ENCODE measurements at places on chromosomes 7 and 10. TPM values are rescaled to one million over a fixed set of nuclear protein-coding genes. Genes with fewer than 3 reads are reported as not detected.

DNA sequence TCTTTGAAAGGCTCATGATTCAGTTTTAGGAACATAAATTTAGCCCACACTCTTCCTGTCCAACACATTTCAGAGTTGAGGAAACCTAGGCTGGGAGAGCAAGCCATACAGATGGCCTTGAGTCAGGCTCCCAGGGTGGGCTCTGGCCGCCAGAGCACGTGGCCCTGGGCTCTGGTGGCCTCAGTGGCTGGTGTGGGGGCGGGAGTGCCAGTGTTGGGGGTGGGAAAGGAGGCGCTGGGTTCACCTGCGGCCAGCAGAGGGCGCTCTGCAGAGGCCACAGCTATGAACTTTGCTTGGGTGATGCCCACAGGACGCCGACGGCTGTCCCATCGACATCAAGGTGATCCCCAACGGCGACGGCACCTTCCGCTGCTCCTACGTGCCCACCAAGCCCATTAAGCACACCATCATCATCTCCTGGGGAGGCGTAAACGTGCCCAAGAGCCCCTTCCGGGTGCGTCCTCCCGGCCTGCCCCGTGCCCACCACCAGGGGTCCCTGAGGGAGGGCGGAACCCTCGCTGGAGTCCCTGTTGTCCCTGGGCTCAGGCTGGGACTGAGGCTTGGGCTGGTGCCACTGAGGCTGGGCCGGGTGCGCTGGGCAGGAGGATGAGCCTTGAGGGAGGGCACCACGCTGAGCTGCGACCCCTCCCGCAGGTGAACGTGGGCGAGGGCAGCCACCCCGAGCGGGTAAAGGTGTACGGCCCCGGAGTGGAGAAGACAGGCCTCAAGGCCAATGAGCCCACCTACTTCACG lies 11.9 kb downstream of the FLNC start:
- no peaks in the 10 kb centered on the region for H3K36me3 ChIP-seq
- H3K27ac ChIP-seq: no peak overlapping the region
- H3K4me3 ChIP-seq: no peak overlapping the region
- no peak for DNase-seq

DNA sequence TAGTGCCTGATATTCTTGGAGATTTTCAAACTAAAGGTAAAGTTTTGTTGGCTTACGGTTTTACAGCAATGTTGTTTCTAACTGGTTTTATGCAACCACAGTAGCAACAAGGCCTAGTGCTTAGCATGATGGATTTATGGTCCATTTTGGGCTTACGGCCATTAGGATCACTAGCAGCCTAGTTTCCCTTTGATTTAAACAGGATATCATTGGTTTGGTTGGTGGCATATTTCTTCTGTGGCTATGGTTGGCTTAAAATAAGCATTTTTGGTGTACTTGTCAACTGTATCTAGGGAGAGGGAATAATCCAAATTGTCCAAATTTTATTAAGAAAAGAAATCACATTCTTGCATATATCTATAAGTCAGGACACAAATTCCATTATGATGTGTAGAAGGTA lies 194.0 kb downstream of the HDAC9 start:
- H3K27me3 ChIP-seq: no peaks in the 10 kb centered on the region
- no peak overlapping the region for H3K4me3 ChIP-seq
- no peak for DNase-seq
- H3K36me3 ChIP-seq: no peaks in the 10 kb centered on the region
- no peak overlapping the region for H3K27ac ChIP-seq
- no peaks in the 10 kb centered on the region for H3K4me1 ChIP-seq

DNA sequence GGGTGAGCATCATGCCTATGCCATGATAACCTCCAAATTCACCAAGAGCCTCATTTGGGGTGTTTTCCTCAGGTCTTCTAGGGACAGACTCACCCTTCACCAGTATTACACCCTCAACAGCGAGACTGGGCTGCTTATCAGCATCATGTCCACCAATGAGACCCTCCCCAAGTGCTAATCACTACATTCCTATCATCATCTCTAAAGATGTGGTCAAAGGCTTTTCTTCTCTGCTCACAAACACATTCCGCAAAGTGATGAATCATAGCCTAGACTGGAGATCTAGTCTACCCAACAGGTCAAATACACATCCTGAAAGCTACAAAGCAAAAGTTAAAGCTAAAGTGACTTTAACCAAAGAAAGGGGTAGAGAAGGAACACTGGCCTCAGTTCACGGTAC lies 75.3 kb upstream of the C7orf33 start:
- no peak overlapping the region for H3K27ac ChIP-seq
- no peak for DNase-seq
- H3K27me3 ChIP-seq: no peaks in the 10 kb centered on the region
- no peak overlapping the region for H3K4me3 ChIP-seq
- H3K4me1 ChIP-seq: no peaks in the 10 kb centered on the region
- no peaks in the 10 kb centered on the region for H3K36me3 ChIP-seq

GRCh38 chr7:66213637-66214036 lies 8.5 kb downstream of the TPST1 start:
- H3K27me3 ChIP-seq: no peaks in the 10 kb centered on the region
- H3K27ac ChIP-seq: no peak overlapping the region
- DNase-seq: no peak
- no peaks in the 10 kb centered on the region for H3K4me1 ChIP-seq

GRCh38 chr7:78080811-78081210 lies 282.2 kb downstream of the PHTF2 start:
- no peaks in the 10 kb centered on the region for H3K27me3 ChIP-seq
- H3K36me3 ChIP-seq: no peaks in the 10 kb centered on the region
- H3K4me1 ChIP-seq: no peaks in the 10 kb centered on the region
- H3K27ac ChIP-seq: no peak overlapping the region
- DNase-seq: no peak
- H3K4me3 ChIP-seq: no peak overlapping the region

DNA sequence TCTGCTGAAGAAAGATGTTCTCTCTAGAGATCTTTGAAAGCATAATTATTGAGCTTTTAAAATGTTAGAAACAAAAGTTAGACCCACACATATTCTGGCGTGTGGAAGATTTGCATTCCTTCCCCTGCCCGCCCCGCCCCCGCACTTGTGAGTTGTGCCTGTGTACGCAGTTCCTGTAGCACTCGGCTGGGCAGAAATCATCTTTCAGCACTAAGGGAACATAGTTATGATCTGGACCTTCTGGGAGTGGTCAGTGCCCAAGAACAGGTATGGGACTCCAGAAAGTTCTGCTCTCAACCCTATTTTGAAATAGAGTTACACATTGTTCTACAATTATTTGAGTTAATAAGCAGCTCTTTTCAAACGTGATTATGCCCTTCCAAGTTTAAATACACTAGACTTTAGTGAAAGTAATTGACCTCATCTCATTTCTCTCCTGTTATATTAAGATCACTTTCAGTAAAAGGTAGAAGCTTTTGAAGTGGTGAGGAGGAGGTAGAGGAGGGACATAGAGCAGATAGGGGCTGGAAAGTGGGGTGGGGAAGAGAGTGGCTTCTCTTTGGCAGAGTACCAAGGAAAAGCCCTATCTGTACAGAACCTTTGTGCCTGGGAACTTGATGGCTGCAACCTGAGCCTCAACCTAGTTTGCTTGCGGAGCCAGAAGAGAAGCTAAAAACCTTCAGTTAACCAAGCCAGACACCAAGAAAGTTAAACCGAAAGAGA lies 5.7 kb downstream of the BLVRA start:
- no peak overlapping the region for H3K4me3 ChIP-seq
- H3K27me3 ChIP-seq: no peaks in the 10 kb centered on the region
- H3K4me1 ChIP-seq: peaks cover 8% of the 10 kb centered on the region
- DNase-seq: no peak
- no peaks in the 10 kb centered on the region for H3K36me3 ChIP-seq
- H3K27ac ChIP-seq: peak overlapping the region; percentile 49

GRCh38 chr7:129168231-129169021 lies 20.0 kb upstream of the SMO start:
- H3K4me3 ChIP-seq: peak overlapping the region; percentile 55
- peak overlapping the region; percentile 8 for H3K27ac ChIP-seq
- no peak for DNase-seq
- no peaks in the 10 kb centered on the region for H3K4me1 ChIP-seq
- H3K36me3 ChIP-seq: no peaks in the 10 kb centered on the region

- DNase-seq: no peak
- no peaks in the 10 kb centered on the region for H3K4me1 ChIP-seq
- no peaks in the 10 kb centered on the region for H3K36me3 ChIP-seq
- no peak overlapping the region for H3K27ac ChIP-seq
- H3K4me3 ChIP-seq: no peak overlapping the region
- no peaks in the 10 kb centered on the region for H3K27me3 ChIP-seq
Observed at GRCh38 chr7:110877016-110877415, 213.9 kb upstream of the LRRN3 start.

DNA sequence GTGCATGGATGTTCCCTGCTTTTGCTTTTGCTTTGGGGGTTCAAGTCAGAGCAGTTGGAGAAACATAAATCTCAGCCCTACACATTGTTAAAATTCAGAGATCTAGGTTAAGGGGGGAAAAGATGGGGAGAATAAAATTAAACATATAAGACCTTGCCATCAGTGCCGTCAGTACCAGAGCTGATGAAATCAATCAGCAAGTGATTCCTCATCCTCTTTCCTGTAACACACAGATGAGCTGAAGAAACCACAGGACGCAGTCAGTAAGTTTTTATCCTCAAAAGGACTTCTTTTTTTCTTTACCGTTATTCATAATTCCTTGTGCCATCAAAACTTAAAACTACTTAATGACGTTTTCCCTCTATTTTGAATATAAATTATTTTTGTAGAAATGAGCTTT lies 5.9 kb downstream of the HECW1 start:
- H3K4me1 ChIP-seq: no peaks in the 10 kb centered on the region
- no peak for DNase-seq
- no peak overlapping the region for H3K27ac ChIP-seq
- peaks cover 74% of the 10 kb centered on the region for H3K27me3 ChIP-seq
- no peak overlapping the region for H3K4me3 ChIP-seq

GRCh38 chr7:103711413-103711812 lies 265.4 kb upstream of the SLC26A5 start:
- no peaks in the 10 kb centered on the region for H3K36me3 ChIP-seq
- no peaks in the 10 kb centered on the region for H3K27me3 ChIP-seq
- H3K27ac ChIP-seq: no peak overlapping the region
- no peak for DNase-seq
- no peaks in the 10 kb centered on the region for H3K4me1 ChIP-seq

DNA sequence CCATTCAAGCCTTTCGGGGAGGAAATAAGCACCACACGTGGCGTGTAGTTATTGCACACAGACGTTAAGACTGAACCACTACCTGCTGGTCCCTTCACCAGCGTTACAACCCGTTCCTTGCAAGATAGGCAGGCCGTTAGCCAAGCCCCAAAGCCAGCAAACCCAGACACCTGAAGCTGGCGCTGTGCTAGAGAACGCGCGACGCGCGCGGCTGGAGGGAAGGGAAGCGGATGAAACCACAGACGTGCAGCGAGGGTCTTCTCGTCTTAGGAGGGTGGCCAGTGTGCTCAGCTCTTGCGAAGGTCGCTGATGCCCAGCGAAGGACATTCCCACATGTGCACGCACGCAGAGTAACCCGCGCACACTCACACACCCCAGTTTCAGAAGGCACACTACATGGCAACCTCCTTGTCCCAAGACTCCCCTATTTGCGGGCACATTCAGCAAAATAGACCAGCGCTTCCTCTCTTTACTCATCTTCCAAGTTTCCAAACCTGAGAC lies 980 bp downstream of the TMEM26 start:
- H3K27ac ChIP-seq: no peak overlapping the region
- DNase-seq: no peak
- no peaks in the 10 kb centered on the region for H3K4me1 ChIP-seq
- H3K27me3 ChIP-seq: no peaks in the 10 kb centered on the region

DNA sequence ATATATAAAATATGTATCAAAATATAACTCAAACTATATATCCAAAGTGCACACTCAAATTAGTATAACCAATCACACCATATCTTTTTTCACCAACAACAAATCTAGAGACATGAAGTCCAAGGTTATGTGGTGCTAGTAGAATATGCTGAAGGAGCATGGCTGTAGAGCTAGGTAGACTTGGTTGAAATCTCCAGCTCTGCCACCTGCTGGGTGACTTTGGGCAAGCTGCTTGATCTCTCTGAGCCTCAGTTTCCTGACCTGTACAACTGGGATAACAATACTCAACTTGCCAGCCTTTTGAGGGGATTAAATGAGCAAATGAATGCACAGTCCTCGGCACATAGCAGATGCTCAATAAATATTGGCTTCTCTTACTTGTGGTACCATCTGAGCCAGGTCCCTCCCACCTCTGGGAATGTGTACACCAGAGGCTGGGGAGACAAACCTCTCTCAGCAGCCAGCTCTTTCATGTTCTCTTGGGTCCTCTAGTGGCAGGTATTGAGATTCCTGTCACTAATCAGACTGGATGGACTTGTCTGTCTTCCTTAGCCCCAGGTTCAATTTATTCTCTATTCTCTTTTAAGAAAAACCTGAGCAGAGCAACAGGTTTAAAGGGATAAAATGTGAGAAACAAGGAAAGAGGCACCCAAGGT lies 94.3 kb upstream of the PDE1C start:
- H3K4me3 ChIP-seq: no peak overlapping the region
- no peaks in the 10 kb centered on the region for H3K4me1 ChIP-seq
- no peaks in the 10 kb centered on the region for H3K27me3 ChIP-seq
- no peaks in the 10 kb centered on the region for H3K36me3 ChIP-seq
- no peak for DNase-seq

- no peak for DNase-seq
- H3K27ac ChIP-seq: no peak overlapping the region
- H3K27me3 ChIP-seq: no peaks in the 10 kb centered on the region
- H3K36me3 ChIP-seq: no peaks in the 10 kb centered on the region
- no peaks in the 10 kb centered on the region for H3K4me1 ChIP-seq
Observed at GRCh38 chr10:120086066-120086465, 193.5 kb downstream of the SEC23IP start.

GRCh38 chr10:82981137-82981723 lies 1106.2 kb downstream of the NRG3 start:
- no peaks in the 10 kb centered on the region for H3K4me1 ChIP-seq
- no peak overlapping the region for H3K4me3 ChIP-seq
- no peaks in the 10 kb centered on the region for H3K36me3 ChIP-seq
- H3K27ac ChIP-seq: no peak overlapping the region
- no peak for DNase-seq
- no peaks in the 10 kb centered on the region for H3K27me3 ChIP-seq

- DNase-seq: no peak
- H3K4me3 ChIP-seq: no peak overlapping the region
- no peaks in the 10 kb centered on the region for H3K4me1 ChIP-seq
- no peaks in the 10 kb centered on the region for H3K36me3 ChIP-seq
Observed at GRCh38 chr10:96619796-96620773, 33.3 kb upstream of the TM9SF3 start.

The PDAP1 gene
- total RNA-seq: 39.4 TPM

The CRYGN gene
- total RNA-seq: 1.3 TPM

The TMEM72 gene
- not detected for total RNA-seq

The FGFBP3 gene
- 1.1 TPM for total RNA-seq

The CNTNAP2 gene
- 0.66 TPM for total RNA-seq

The MMRN2 gene
- total RNA-seq: 23.0 TPM

The KIAA1217 gene
- 154 TPM for total RNA-seq

The NAT16 gene
- not detected for total RNA-seq

The CHN2 gene
- 7.9 TPM for total RNA-seq

The ANXA8L1 gene
- 55.2 TPM for total RNA-seq

The FRAT2 gene
- 15.4 TPM for total RNA-seq
